ENCODE measurements at places on chromosomes 13 and 19.
A peak's percentile ranks its signal among the peaks of the same experiment; 100 is the strongest.

DNA sequence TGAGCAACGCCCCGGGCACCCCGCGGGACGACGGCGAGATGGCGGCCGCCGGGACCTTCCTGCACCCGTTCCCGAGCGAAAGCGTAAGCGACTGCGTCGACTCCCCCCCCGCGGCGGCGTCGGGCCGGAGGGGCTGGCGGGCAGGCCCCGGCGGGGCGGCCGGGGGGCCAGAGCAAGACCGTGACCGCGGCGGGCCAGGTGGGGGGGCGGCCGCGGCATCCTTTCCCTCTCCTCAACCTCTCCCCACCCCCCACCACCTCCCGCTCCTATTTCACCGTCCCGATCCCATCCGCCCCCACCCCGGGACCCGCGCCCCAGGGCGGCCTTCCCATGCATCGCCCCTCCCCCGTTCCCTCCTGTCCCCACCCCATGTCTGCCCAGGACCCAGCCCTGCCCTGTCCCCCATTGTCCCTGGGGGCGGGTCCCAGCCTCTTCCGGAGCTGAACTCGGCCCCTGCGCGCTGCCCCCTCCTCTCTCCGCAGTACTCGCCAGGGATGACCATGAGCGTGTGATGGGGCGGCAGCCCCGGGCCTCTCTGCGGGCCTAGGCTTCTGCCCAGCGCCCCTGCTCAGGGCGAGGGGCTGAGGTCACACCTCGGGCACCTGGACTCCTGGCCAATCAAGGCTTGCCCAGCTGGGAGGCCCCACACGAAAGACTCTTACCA is 4.1 kb downstream of the ISYNA1 start:
- DNase-seq = no peak

- DNase-seq = no peak
Observed at GRCh38 chr19:4581666-4582553, 22.4 kb upstream of the SEMA6B start.

GRCh38 chr13:101408992-101409656 is 7.2 kb downstream of the NALCN start:
- DNase-seq = no peak

DNA sequence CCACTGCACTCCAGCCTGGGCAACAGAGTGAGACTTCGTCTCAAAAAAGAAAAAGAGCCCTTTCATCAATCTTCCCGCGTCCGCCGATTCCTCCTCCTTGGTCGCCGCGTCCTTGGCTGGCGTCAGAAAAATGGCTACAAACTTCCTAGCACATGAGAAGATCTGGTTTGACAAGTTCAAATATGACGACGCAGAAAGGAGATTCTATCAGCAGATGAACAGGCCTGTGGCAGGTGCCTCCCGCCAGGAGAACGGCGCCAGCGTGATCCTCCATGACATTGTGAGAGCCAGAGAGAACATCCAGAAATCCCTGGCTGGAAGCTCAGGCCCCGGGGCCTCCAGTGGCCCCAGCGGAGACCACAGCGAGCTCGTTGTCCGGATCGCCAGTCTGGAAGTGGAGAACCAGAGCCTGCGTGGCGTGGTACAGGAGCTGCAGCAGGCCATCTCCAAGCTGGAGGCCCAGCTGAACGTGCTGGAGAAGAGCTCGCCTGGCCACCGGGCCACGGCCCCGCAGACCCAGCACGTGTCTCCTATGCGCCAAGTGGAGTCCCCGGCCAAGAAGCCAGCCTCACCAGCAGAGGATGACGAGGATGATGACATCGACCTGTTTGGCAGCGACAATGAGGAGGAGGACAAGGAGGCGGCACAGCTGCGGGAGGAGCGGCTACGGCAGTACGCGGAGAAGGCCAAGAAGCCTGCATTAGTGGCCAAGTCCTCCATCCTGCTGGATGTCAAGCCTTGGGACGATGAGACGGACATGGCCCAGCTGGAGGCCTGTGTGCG is 2.1 kb upstream of the MISP3 start:
- DNase-seq = no peak

- no peak for DNase-seq
Observed at GRCh38 chr13:108003626-108004025, 211.7 kb downstream of the LIG4 start.

- no peak for DNase-seq
Observed at GRCh38 chr13:29081697-29082440, 261.7 kb downstream of the MTUS2 start.

DNA sequence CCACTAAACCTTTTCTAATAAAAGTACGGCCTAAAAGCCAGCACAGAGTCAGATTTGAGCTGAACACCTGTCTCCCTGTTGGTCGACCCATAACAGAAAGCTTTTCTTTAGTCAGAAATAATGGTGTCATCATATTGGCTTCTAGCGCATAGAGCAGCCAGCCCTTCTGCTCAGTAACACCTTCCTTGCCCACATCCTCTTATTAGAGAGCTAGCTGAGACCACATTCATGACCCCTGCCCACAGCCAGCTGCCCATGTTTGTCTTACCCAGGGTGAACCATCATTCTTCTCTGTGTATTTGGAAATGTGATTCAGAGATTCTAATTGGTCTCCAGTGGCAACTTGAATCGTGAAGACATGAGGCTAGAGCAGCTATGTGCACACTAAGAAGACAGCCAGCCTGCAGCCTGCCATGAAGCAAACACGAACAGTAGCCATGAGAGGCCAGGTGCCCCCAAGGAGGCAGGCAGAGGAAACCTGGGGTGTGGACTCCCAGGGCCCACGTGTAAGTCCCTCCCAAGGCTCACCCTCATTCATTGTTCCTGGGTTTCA is 82.3 kb upstream of the PDCD5 start:
- peak; percentile 4 for DNase-seq

GRCh38 chr19:11138601-11139300 is 16.8 kb downstream of the SPC24 start:
- no peak for DNase-seq

- no peak for DNase-seq
Observed at GRCh38 chr19:1079566-1080111, 12.7 kb downstream of the ARHGAP45 start.

DNA sequence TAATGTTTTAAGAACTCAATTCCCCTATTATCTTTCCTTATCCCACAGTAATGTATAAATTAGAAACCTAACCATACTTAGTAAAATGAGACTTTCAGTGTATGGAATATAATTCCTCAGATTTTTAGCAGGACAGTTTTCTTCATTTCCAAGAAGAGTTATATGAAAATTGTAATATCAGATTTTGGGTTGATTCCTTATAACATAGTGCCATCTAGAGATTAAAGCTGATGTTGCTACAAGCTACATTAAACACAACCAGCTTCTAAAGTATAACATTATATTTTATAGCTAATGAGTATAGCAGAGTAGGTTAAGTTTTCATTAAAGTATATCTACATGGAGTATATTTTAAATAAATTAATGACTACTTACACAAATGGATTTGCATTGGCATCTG is 99.7 kb upstream of the MIR17HG start:
- no peak for DNase-seq
